COLO829 (cell line): ENCODE measurements at places on chromosomes 5 and 9.

DNA sequence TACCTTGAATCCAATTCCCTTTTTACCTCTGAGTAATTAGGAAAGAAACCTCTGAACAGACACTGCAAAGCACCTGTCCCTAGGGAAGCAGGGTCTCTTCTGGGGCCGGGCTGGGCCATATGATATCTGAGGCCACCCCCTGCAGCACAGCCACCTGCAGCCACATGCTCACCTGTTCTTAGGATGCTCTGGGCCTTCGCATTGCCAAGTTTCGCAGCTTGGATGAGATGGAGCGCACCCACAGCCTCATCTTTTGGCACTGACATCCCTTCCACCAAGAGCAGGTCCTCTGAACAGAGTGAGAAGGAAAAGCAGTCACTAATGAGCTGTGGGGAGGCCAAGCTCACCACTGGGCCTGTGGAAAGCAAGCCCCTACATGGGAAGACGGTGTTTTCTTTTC, 27.3 kb downstream of the CLTA start:
- no peak for DNase-seq

DNA sequence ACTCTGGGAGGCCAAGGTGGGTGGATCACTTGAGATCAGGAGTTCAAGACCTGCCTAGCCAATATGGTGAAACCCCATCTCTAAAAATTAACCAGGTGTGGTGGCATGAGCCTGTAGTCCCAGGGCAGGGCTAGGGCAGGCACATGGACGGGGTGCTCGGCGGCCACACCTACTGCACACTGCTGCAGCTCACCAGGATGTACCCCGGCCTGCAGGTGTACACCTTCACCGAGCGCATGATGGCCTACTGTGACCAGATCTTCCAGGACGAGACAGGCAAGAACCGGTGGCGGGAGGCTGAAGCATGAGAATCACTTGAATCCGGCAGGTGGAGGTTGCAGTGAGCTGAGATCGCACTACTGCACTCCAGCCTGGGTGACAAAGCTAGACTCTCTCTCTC, 3.2 kb downstream of the ST6GALNAC4 start:
- DNase-seq: no peak

GRCh38 chr9:35728041-35728971, 3.7 kb downstream of the TLN1 start:
- no peak for DNase-seq

DNA sequence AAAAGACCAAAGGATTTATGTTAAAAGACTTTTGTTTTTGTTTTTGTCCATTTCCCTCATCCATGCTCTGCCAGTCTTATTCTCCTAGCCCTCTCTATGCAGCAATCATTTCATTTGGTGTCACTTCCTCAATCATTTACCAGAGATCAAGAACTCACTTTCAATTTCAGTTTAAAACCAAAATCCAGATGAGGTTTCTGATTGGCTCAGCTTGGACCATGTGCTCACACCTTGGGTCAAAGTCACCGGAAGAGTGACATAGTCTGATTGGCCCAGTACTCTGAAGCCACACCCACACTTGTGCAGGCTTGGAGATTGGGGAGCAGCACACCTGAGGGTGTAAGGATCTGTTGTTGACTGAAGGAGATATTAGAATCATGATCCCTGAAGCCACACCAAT, 79.6 kb downstream of the TLR4 start:
- peak; percentile 3 for DNase-seq

GRCh38 chr5:126445502-126446174, 22.4 kb downstream of the GRAMD2B start:
- DNase-seq: no peak

DNA sequence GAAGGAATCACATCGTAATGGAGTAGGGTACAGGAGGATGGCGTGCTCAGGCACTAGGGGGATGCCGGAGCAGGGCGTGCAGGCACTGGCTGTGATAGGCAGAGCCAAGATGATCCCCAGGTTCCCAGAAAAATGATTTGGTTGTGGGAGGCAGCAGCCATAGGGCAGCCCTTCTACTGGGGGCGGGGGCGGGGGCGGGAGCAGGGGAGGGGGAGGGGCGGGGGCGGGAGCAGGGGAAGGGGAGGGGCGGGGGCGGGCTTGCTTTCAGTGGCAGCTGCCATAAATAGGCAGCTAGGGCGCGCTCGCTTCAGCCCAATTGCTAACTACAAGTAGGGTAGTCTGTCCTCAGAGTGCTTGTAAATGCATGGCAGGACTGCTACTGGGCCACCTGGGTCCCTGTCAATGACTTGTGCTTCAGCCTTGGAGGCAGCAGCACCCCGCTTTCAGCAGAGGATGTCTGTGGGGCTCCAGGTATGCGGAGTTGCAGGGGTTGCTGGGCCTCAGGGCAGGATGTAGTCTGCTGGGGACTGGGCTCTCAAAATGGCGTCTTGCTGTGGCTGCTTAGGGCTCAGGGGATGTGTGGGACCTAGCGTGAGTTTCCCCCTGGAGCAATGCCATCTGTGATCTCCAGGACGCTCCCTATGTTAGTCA, 354.3 kb downstream of the RAB3C start:
- no peak for DNase-seq
